ENCODE measurements at places on chromosomes 2 and 18.
A peak's percentile ranks its signal among the peaks of the same experiment; 100 is the strongest.

DNA sequence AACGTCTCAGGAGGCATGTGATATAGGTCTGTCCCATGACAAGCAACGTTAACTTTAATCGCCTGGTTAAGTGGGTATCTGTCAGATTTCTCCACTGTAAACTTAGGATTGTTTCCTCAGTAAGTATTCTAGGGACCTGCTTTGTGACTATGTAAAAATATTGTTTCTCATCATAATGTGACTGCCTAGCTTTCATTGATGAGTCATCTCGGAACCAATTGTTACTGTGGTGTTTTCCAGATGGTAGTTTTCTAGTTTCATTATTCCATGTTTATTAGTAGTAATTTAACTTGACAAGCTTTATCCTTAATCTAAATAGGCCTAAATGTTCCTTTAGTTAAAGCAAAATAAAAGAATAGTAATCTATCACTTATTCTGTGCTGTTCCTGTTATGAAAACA, 28.2 kb upstream of the GATA6 start:
- no peak for DNase-seq

DNA sequence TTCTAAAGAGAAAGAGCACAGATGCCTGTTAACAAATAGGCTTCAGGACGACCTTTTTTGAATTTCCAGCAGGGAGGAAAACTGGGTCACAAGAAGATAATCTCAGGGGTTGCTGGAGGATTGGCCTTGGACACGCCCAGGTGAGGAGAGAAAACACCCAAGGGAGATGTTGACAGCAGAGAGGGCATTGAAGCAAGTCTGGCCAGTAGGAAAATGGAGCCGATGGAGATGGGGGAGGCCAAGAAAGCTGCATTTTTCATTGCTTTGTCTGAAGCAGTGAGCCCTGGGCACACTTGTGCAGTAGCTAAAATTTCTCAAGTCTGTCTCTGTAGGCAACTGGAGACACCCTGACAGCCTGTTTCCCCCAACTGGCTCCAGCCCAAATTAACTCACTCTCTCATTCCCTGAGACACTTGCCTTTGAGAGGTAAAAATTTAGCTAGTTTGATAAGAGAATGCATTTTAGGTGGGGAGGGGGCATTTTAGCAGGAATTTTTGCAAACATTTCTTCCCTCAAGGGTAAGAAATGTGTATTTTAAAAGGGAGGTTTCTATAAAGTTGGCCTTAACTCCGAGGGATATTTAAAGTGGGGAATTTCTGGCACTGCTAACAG, 165.5 kb downstream of the TGIF1 start:
- DNase-seq, result no peak

DNA sequence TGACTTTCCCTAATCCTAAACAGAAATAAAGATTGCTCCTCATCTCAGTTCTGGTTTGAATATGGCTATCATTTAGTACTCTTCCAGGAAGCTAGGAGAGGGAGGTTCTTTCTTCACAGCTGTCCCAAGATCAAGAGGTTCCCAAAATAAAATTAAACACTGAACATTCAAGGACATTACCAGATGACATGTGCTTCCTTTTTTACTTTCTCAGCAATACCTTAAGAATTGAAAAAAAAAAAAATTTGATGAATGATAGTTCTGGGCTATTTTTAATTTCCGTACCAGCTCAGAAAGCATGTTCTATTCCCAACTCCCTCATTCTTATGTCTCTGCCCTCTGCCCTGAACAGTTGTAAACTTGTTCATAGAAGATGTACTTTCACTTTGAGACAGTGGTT, 61.7 kb upstream of the MYL1 start:
- no peak for DNase-seq

- DNase-seq, result peak; percentile 73
Measured at GRCh38 chr18:59697236-59697932, at the start of gene CCBE1. Gene CCBE1, minus strand, starts transcription at chr18:59697423.

GRCh38 chr2:135797497-135798274, 39.3 kb downstream of the LCT start:
- DNase-seq, result peak; percentile 88

DNA sequence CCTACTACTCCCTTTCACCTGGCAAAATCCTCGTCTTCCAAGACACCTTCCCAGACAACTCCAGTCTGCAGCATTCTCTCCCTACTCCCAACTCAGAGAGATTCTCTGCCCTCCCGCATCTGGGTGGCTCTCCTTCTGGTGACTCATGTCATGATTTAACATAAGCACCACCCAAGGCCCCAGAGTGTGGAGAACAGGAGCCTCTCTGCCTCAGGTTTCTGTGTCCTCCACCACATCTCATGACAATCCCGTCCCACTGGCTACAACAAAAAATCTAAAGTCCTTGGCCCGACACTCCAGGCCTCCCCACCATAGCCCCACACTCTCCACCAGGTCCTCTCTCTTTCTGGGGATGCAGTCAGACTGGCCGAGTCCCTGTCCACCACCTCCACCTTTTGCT, 197.1 kb downstream of the BCL11A start:
- DNase-seq, result no peak

GRCh38 chr18:9642799-9643462, 28.6 kb upstream of the PPP4R1 start:
- no peak for DNase-seq

DNA sequence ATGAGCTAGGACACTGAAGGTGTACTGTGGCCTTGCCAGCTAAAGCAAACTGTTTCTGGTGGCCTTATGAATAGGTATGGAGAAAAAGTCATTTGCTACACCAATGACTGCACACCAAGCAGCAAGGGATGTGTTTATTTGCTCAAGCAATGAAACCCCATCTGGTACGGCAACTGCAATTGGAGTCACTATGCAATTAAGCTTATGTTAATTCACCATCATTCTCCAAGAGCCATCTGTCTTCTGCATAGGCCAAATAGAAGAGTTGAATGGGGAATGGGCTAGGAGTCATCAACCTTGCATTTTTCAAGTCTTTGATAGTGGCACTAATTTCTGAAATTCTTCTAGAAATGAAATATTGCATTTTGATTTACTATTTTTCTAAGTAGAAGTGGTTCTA, 372.0 kb downstream of the KCNJ3 start:
- no peak for DNase-seq

DNA sequence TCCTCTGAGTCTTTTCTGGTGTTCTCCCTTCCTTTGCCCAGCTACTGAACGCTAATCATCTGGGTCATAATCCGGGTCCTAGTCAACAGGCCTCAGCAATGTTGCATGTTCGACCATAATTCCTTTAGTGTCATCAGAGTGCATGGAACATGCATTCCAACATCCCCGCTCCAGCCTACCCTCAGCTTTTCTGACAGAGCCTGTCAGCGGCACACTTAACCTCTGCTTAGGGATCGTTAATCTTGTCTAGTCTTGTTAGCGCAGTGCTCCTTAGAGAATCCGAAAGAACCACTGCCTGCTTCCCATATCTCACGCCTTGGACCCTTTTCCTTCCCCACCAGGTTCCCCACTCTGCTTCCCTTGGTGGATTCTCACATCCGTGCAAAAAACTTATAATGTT, 767.9 kb upstream of the ID2 start:
- DNase-seq, result no peak

DNA sequence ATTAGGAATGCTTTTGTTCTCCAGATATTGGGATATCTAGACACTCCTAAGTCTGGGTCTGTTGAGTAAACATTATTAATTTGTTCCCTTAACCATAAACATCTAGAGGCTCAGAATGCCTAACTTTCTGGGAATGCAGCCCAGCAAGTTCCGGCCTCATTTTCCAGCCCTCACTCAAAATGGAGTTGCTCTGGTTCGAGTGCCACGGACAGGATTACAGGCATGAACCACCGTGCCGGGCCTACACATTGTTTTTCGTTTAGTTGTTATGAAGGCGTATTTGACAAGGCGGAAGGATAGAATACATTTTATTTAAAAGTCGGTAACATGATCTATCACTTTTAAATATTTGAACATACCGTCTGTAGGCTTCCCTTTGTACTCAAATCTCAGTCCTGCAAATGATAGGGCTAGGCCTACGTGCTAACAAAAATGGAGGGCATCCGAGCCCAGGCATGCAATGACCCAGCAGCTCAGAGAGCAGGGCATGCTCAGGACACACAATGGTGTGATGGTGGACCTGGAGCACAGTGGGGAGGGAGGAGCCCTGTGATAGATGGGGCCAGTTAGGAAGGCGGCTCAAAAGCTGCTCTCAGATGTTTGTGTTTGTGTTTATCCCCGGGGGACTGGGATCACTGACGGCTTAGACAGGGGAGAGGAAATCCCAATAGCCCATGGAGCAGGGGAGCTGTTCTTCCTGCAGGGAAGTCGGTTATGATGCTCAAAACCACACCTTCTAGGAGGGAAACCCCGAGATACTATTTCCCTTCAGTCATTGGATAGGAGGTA, 2.9 kb upstream of the SCYGR1 start:
- DNase-seq, result no peak

GRCh38 chr2:241818943-241819270, 9.9 kb downstream of the NEU4 start:
- no peak for DNase-seq

- no peak for DNase-seq
Measured at GRCh38 chr2:9364791-9365497, 58.4 kb downstream of the ITGB1BP1 start.

- DNase-seq, result no peak
Measured at GRCh38 chr2:151334082-151334815, 23.1 kb upstream of the TNFAIP6 start.

DNA sequence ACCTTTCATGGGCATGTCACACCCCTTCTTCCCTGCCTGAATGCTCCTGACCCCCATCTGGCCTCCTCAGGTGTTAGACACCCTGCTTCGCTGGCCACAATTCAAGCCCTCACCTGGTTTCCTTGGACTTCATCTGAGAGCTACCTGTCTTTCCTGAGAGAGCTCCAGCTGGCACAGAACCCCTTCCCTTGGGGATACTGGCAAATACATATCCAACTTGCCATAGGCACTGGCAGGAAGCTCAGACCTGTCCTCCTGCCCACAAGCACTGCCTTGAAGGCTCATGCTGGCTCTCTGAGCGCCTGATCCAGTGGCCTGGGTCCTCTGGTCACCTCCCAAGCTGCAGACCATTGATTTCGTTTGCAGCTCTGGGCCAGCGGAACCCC, 74.1 kb upstream of the MAP4K3 start:
- DNase-seq, result no peak

DNA sequence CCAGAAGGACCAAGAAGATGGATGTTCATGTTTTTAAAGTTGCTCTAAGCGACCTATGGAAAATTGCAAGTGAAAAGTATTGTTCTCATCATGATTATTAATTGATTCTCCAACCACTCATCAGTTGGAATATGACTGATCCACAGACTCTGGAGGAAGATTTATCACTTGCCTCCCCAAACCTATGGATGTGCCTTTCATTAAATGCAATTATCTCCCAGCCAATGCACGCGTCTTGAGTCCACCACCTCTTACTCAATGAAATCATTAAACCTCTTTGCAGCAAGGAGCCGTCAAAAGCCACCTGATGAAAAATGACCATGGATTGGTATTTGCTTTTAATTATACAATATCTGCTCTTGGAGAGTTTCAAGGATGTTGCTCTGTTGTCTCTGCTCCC, 165.6 kb downstream of the LRRTM1 start:
- no peak for DNase-seq

DNA sequence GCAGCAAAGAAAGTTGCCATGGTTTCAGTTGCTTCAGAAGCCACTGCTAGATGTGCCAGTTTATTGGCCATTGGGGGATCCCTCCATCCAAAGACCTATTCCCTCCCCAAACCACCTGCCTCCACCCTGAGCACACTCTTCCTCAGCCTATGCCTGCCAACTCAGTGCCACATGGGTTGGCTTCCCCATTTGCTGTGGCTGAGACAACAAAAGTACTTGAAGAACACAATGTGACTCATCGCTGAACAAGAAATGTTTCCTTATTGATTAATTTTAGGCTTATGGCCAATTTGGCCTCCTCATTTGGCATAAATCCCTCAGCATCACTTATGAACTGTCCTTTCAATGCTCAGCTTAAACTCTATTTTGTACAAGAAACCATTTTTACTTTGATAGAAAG, 215.9 kb downstream of the TMEM247 start:
- DNase-seq, result no peak

DNA sequence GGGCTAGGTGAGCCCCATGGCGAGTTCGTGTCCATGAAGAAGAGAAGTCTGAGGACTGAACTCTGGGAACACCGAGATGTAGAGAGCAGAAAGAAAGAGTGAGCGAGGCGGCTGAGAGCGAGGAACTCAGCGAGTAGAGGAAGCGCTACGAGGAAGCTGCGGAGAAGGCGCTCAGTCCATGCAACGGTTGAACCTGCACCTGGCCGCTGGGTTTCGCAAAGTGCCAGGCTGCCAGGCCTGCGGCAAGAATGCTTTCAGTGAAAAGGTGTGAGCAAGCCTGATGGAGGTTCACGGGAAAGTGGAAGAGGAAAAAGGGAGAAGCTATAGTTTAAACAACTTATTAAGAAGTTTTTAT, 251.0 kb upstream of the TMEM200C start:
- no peak for DNase-seq
